ENCODE measurements at places on chromosomes 1 and 21. TPM values are rescaled to one million over a fixed set of nuclear protein-coding genes. Genes with fewer than 3 reads are reported as not detected.

Gene FCGR3B
- not detected for total RNA-seq

Gene CAPN8
- total RNA-seq, result not detected

Gene SLC1A7
- not detected for total RNA-seq

Gene OR10Z1
- total RNA-seq, result not detected

Gene THAP3
- total RNA-seq, result 20.2 TPM

Gene MATN1
- 0.31 TPM for total RNA-seq

Gene TMOD4
- 0.78 TPM for total RNA-seq

Gene FCRL1
- total RNA-seq, result not detected

Gene CA14
- not detected for total RNA-seq

Gene CLDN14
- not detected for total RNA-seq

Gene NTNG1
- not detected for total RNA-seq

Measured in activated naive CD4-positive, alpha-beta T cell treated with anti-CD3 and anti-CD28 coated beads, Interleukin-2, amount 50 U/mL, for 72 hours (primary cell).